ENCODE measurements at places on chromosomes 12 and 14.

DNA sequence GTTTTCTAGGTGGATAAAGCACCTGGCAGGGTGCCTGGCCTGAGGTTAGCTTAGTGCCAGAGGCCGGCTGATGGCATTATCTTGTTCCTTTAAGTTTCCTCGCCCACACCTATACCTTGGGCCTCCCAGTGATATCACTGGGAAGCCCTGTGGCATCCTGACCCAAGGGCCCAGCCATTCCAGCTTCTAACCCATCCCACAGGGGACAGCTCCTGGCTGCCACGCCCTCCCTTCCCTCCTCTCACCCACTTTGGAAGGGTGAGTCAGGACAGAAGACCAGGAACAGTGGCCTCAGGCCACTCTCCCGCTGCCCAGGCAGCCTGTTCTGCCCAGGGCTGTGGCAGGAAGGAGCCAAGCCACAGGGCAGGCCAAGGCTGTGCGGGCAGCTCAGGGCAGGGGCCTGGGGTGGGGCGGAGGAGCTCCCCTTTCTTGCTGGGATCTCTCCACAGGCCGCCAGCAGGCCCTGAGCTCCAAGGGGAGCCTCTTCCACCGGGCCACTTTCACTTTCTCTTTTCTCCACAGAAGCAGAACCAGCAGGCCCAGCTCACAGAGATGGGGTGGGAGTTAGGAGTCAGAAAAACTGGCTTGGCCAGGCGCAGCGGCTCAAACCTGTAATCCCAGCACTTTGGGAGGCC, 75.1 kb downstream of the IRF2BPL start:
- peaks cover 41% of the 10 kb centered on the region for H3K4me1 ChIP-seq
- DNase-seq: peak; percentile 41
- peak overlapping the region; percentile 44 for H3K4me3 ChIP-seq
- no peaks in the 10 kb centered on the region for H3K27me3 ChIP-seq
- peak overlapping the region; percentile 44 for H3K27ac ChIP-seq

DNA sequence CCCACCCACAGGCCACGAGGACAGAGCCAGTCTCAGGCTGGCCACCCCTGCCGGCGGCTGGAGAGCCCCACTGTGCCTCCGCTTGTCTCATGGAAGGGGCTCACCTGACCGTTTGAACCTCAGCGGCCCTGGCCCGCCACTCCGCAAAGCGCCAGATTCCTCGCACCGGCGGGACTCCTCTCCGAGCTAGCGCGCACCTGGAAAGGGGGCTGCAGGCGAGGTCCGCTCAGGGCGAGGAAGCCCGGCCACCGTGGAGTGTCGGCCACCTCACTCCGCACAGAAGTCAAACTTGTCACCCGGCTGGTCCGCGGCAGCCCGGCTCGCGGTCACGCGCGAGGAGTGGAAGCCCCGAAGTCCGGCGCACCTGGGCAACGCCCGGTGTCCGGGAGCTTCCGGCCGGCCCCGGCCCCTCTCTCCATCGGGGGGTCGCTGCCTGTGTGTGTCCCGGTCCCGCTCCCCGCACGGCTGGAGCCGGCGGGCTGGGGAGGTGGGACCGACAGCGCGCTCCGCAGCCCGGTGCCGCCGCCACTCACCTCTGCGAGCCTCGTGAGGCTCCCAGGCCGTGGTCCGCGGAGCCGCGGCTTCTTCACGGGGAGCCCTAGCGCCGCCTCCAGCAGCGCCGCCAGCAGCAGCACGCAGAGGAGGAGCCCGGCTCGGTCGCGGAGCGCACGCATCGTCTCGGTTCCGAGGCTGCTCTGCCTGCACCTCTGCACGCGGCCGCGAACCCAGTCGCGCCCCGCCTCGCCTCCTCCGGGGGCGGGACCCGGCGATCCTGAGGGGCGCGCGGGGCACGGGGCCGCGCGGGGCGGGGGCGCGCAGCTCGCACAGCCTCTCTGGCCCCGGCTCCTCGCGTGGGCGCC, at the start of gene ISM2:
TSS of gene ISM2 (minus strand) at position 697 of the 860 bp plus-strand sequence. CDS start at position 674, 23 bp downstream.
- H3K36me3 ChIP-seq: no peaks in the 10 kb centered on the region
- no peak for DNase-seq
- peaks cover 7% of the 10 kb centered on the region for H3K4me1 ChIP-seq
- peaks cover 6% of the 10 kb centered on the region for H3K27me3 ChIP-seq
- H3K4me3 ChIP-seq: no peak within 1 kb of the TSS

DNA sequence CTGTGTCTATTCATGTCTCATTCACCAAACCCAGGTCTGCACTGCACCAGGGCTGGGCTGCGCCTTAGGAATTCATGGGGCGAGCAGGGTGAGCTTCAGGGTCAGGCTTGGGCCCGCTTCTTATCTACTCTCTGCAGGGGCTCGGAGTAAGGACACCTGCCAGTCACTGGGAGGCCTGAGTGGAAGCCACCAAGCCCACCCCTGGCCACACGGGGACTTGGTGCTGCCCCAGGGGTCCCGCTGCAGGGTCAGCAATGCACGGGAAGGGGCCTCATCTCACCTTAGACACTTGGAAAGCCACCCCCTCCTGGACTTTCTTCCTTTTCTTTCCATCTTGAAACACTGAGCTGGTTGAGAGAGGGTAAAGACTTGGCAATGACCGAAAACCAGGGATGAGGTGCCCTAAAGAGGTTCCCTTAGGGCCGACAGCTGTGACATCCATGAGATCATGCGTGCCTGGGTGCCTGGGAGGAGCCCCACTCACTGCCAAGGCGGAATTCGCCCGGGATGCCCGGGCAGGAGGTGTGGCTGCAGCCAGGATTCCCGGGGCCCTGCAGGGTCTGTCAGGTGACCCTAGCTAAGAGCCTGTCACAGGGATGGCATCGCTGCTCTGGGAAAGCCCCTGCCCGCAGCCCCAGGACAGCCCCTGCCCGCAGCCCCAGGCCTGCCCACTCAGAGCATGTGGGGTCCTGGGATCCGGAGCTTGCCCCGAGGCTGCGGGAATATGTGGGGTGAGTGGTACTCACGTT, 45.5 kb upstream of the EML1 start:
- no peak overlapping the region for H3K4me3 ChIP-seq
- H3K27me3 ChIP-seq: peaks cover 8% of the 10 kb centered on the region
- H3K36me3 ChIP-seq: no peaks in the 10 kb centered on the region

GRCh38 chr12:87066326-87066725, 810.1 kb upstream of the MGAT4C start:
- DNase-seq: no peak
- H3K4me3 ChIP-seq: no peak overlapping the region
- no peaks in the 10 kb centered on the region for H3K4me1 ChIP-seq

- H3K4me1 ChIP-seq: peaks cover 43% of the 10 kb centered on the region
- H3K36me3 ChIP-seq: no peaks in the 10 kb centered on the region
- H3K27ac ChIP-seq: peak overlapping the region; percentile 73
- no peaks in the 10 kb centered on the region for H3K27me3 ChIP-seq
- peak overlapping the region; percentile 77 for H3K4me3 ChIP-seq
Measured at GRCh38 chr12:67649570-67650387, 1.2 kb downstream of the DYRK2 start.

GRCh38 chr12:97756066-97756666, 293.6 kb downstream of the RMST start:
- H3K27me3 ChIP-seq: no peaks in the 10 kb centered on the region
- no peak overlapping the region for H3K27ac ChIP-seq
- DNase-seq: no peak
- no peaks in the 10 kb centered on the region for H3K4me1 ChIP-seq

DNA sequence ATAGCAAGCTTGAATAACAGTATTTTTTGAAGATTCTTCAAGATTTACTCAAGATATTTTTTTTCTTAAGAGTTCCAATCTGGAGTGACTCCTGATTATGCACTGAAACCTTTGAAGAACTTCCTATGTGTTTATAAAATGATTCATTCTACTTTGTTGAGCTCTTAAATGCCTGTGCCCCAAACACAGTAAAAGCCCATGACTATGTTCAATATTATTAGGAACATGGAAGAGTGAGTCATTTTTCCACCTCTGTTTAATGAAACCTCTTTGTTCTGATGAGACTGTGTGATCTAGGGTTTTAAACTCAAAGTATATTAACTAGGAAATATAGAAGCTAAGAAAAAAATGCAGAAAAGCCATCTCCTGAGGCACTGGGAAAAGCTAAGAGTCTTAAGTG, 415.0 kb upstream of the FBXO33 start:
- H3K27me3 ChIP-seq: no peaks in the 10 kb centered on the region
- DNase-seq: no peak
- H3K36me3 ChIP-seq: no peaks in the 10 kb centered on the region
- no peak overlapping the region for H3K27ac ChIP-seq
- no peak overlapping the region for H3K4me3 ChIP-seq
